ENCODE measurements at places on chromosomes 6 and 20.

GRCh38 chr20:64130876-64131275 lies 23.5 kb upstream of the NPBWR2 start:
- DNase-seq: no peak

- no peak for DNase-seq
Observed at GRCh38 chr20:2114990-2115681, 13.5 kb downstream of the STK35 start.

GRCh38 chr6:311679-312220 lies 19.5 kb downstream of the DUSP22 start:
- no peak for DNase-seq

DNA sequence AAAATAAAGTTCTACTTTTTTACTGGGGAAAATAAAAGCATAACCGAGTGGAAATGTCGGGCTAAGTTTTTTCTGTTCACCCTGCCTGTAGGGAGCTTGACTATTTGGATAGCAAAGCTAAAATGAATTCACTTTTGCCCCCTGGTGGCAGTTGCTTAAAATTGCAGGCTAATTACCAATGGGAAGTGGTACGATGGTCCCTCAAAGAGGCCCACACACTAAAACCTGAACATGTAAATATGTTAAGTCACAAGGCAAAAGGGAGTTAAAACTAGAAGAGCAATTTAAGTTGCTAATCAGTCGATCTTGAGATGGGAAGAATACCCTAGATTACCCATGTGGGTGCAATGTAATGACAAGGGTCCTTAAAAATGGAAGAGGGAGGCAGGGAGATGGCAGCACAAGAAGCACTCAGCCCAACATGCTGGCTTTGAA lies 916 bp upstream of the SUN5 start:
- no peak for DNase-seq

DNA sequence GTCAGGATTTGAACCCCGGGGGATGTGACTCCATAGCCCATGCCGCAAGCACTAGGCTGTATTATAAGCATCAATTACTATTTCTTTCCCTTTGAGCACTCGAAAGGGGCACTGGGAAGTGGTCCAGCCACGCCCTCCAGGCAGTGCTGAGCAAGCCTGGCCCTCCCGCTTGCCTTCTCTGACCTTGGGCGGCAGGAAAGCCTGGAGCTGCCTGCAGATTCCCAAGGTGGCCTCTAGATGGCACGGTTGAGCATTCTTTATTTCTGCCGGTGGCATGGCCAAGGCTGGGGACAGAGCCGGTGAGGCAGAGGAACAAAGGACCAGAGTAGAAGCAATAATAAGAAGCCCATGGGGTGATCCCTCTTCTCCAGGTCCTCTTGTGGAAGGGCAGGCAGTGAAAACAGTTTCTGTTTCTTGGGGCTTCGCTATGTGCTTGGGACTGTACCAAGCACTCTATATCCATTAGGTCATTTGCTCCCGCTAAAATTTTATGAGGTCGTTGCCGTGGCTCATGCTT lies 32.0 kb downstream of the ARHGAP40 start:
- no peak for DNase-seq

DNA sequence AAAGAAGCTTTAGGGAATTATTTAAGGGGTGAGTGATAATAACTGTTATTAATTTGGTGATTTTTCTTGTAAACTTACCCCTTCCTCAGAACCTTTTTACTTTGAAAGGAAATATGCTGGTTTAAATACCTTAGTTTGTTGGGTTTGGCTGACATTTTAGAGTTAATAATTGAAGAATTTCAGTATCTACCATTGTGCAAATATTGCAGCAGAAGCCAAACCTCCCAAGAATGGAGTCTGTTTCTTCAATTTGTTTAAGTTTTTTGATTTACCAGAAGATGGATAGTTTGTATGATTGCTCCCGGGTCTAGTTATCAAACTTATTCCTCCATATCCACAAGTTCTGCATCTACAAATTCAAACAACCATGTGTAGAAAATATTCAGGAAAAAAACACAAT lies 77.1 kb downstream of the ATRN start:
- no peak for DNase-seq

GRCh38 chr6:134317471-134318131 lies at the start of gene SGK1:
SGK1 (minus strand) TSS chr6:134318112; CDS start chr6:134317460, 652 bp downstream.
- peak; percentile 71 for DNase-seq

DNA sequence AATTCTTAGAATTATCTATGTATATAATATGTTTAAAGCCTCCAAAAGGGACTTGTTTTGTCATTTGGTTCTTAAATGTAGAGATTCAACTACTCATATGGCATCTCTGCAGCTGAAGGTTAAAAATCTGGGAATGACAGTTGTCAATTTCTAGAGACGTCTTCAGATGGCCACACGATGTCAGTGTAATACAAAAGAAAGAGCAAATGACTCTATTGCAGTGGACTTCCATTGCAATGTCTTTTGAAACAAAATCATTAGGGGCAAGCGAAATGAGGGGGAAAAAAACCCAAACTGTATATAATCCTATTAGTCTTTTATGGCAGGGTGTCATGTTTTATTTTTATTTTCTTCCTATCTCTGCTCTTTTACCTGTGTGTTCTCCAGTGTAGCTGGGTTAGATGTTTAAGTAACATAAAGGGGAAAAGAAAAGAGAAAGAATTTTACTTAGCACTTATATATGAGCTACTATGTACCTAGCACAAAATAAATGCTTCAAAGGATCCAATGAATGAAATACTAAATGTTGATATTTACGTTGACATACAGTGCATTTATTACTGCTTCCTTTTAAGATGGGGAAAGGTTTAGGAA lies 26.2 kb downstream of the CCN2 start:
- DNase-seq: peak; percentile 12

DNA sequence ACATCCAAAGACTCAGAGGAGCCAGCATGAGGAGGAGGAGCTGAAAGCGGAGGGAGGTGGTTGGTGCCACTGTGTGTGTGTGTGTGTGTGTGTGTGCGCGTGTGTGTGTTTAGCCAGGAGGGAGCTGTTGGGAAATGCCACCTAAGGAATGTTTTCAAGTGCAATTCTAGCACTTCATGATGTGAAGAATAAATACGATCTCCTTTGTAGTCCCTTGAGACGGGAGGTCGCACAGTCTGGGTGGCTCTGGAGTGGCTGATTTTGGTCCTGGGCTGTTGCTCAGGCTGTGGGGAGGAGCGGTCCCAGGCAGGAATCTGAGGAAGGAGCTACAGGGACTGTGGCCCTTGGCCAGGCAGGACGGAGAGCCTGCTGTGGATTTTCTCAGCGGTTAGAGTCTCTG lies 93.7 kb downstream of the PPP1R14C start:
- DNase-seq: no peak

- no peak for DNase-seq
Observed at GRCh38 chr6:149001422-149001821, 254.6 kb downstream of the UST start.

GRCh38 chr20:48785801-48786200 lies 42.0 kb downstream of the PREX1 start:
- DNase-seq: no peak

- DNase-seq: no peak
Observed at GRCh38 chr6:47407300-47408281, 70.0 kb upstream of the CD2AP start.

DNA sequence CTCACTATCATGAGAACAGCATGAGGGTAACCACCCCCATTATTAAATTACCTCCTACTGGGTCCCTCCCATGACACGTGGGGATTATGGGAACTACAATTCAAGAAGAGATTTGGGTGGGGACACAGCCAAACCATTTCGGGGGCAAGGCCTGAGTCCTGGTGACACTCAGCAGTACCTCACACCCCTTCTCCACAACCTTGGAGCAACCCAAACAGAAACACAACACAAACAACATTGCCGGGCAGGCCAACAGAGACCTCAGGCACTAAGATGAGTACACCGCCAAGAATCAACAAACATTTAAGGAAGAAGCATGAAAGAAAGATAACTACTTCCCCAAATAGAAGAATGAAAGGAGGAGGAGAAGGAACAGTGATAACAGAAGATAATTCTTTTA lies 16.9 kb downstream of the MOCS1 start:
- DNase-seq: no peak

GRCh38 chr20:62223571-62223970 lies 3.5 kb upstream of the HRH3 start:
- DNase-seq: no peak

GRCh38 chr20:2164966-2165365 lies 63.3 kb downstream of the STK35 start:
- DNase-seq: no peak

DNA sequence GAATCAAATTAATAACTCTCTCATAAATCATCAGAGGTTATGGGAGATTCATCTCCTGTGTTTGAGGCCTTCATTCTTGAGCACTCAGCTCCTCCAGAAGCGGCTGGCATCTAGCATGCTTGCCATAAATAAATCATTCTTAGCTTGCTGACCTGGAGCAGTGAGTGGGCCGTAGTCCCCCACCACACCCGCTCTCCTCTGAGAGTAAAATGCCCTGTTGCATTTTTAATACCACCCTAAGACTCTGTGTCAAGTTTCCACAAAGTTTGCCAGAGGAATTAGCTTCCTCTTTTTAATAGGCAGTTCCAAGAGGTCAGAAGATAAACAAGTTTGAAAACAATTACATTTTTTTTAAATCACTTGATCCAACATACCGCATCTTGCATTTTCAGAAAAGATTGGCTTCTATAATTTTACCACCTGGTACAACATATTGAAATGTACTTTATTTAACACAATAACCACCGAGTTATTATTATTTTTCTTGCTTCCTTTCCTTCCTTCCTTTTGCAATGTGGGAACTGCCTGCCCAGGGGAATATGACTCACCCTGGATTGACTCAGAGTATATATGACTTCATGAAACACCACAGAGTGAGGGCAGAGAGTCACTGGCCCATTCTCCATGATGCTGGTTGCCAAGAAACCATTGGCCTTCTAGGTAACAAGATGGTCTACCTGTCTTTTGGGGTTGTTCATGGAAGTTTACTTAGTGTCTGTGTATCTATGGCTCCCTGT lies 29.4 kb upstream of the CLIC5 start:
- DNase-seq: no peak

DNA sequence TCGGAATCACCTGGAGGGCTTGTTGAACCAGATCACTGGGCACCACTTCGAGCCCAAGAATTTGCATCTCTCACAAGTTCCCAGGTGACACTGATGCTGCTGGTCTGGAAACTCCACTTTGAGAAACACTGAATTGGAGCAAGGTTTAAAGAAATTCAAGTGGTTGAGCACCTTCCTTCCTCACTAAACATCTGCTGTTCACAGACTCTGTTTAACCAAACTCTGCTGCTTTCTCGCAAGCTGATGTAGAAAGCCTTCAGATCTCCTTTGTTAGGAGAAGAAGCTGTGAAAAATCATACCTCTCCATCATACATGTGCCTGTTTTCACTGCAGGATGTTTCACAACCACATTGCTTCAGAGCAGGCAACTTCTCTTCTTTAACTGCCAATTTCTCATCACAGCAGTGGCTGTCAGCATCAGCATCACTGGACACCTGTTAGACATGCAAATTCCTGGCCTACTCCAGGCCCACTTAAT lies 87.5 kb upstream of the TOP1 start:
- DNase-seq: no peak

DNA sequence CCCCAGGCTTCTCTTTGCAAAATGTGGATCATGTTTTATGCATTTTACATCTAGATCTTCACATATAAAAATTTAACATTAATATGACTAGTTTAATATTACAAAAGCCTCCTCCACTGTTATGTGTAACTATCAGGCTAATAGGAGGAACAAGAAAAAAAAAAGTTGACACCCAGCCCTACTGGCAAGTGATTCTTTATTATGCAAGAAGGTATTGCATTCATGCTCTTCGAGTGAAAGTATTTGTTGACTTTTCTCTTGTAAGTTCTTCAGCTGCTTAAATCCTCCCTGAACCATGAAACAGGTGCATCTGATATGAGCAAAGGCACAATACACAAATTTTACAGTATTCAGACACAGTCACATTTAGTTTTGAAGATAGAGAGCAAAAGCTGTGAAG lies 716 bp upstream of the HLA-DQB2 start:
- DNase-seq: no peak

DNA sequence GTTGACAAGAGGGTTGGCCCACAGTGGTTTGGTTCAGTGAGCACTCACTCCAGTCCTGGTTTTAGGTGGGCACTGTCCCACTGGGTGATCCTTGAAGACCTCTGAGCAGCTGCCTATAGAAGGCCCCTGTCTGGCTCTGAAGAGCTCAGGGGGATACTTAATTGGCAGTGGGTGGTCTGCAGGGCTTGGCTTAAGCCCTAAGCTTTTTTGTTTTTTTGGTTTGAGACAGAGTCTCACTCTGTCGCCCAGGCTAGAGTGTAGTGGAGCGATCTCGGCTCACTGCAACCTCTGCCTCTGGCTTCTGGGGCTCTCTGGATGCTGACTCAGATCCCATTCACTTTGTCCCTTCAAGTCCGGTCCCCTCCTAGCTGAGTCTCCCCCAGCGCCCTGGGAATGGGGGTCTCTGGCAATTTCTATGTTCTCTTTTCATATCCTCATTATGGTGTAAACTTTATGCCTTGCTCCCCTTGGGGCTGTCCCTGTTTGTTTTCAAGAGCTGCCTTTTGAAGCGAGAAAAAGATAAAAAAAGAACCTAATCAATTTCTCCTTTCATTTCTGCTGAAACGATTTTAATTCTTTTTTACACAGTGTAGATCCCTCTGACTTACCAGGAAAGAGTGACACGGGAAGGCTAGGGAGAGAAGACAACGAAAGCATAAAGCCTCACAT lies 12.2 kb upstream of the KCNG1 start:
- DNase-seq: no peak

- DNase-seq: no peak
Observed at GRCh38 chr6:105207524-105208269, 27.9 kb upstream of the POPDC3 start.

- no peak for DNase-seq
Observed at GRCh38 chr20:3161316-3162079, 1.8 kb upstream of the FASTKD5 start.

DNA sequence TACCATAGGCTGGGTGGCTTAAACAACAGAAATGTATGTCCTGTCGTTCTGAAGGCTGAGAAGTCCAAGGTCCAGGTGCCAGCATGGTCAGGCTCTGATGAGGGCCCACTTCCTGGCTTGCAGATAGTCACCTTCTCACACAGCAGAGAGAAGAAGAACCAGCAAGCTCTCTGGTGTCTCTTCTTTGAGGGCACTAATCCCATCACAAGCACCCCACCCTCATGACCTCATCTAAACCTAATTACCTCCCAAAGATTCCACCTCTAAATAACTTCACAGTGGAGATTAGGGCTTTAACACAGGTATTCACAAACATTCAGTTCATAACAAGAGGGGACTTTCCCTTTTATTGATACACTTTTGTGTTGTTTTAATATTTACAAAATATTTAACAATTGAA lies 61.1 kb downstream of the RIN2 start:
- no peak for DNase-seq
